Activated T-cell treated with anti-CD3 and anti-CD28 coated beads, Interleukin-2, amount 50 U/mL, for 72 hours (primary cell): ENCODE measurements at places on chromosomes 7 and 10. TPM values are rescaled to one million over a fixed set of nuclear protein-coding genes. Genes with fewer than 3 reads are reported as not detected.

The CACNB2 gene
- total RNA-seq, result not detected

The SEC31B gene
- 76.5 TPM for total RNA-seq

The ADAM12 gene
- total RNA-seq, result 0.63 TPM

The AKR1D1 gene
- not detected for total RNA-seq

The GRID2IP gene
- 0.28 TPM for total RNA-seq

The CPN1 gene
- not detected for total RNA-seq

The CALHM2 gene
- total RNA-seq, result 11.6 TPM

The SHLD2 gene
- total RNA-seq, result 28.7 TPM

The NPC1L1 gene
- 0.25 TPM for total RNA-seq

- no peak overlapping the region for H3K27ac ChIP-seq
- H3K4me3 ChIP-seq, result no peak overlapping the region
- H3K36me3 ChIP-seq, result no peaks in the 10 kb centered on the region
Observed at GRCh38 chr10:31914370-31914769, 14.3 kb downstream of the ARHGAP12 start.

DNA sequence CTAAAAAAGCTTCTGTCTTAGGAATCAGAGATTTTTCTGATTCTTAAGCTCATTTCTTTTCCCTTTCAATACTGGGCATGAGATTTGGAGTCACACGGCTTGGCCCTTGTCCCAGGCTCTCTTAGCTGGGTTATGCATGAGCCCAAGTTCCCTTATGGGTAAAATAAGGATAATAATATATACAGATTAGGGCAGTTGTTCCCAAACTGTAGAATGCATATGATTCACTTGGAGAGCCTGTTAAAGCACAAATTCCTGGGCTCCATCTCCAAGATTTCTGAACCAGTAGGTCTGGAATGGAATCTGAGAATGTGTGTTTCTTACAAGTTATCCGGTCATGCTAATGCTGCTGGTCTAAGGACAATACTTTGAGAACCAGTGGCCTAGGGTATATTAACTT is 154.0 kb downstream of the REEP3 start:
- H3K4me1 ChIP-seq, result peaks cover 11% of the 10 kb centered on the region
- DNase-seq, result no peak
- H3K27ac ChIP-seq, result no peak overlapping the region
- H3K36me3 ChIP-seq, result no peaks in the 10 kb centered on the region
- peaks cover 28% of the 10 kb centered on the region for H3K27me3 ChIP-seq
- H3K4me3 ChIP-seq, result no peak overlapping the region

GRCh38 chr7:24898691-24899090 is 81.3 kb downstream of the OSBPL3 start:
- H3K27me3 ChIP-seq, result no peaks in the 10 kb centered on the region
- no peaks in the 10 kb centered on the region for H3K36me3 ChIP-seq
- DNase-seq, result no peak
- peaks cover 83% of the 10 kb centered on the region for H3K4me1 ChIP-seq

DNA sequence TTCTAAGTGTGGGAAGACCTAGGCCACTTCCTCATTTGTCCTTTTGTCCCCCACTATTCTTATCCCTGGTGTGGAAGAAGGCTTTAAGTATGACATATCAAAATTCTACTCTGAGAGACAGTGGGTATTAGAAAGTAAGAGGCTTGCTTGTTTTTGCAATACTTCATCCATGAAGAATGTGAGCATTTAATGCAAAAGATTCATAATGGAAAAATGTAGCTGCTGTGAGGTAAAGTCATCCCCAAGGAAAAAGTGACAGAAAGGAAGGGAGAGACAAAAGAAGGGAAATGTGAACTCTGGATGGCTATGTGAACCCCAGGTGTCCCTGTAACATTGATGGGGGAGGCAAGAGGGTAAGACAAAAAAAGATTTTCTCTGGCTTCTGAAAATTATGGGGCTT is 607.5 kb downstream of the SORCS1 start:
- no peak for DNase-seq
- H3K4me3 ChIP-seq, result no peak overlapping the region
- no peaks in the 10 kb centered on the region for H3K36me3 ChIP-seq
- no peaks in the 10 kb centered on the region for H3K27me3 ChIP-seq

GRCh38 chr7:71905821-71906220 is 506.3 kb downstream of the CALN1 start:
- no peaks in the 10 kb centered on the region for H3K36me3 ChIP-seq
- H3K4me1 ChIP-seq, result no peaks in the 10 kb centered on the region
- no peak for DNase-seq
- no peak overlapping the region for H3K4me3 ChIP-seq
- no peak overlapping the region for H3K27ac ChIP-seq
- no peaks in the 10 kb centered on the region for H3K27me3 ChIP-seq

GRCh38 chr10:71694039-71694501 is 25.5 kb downstream of the C10orf105 start:
- H3K4me3 ChIP-seq, result peak overlapping the region; percentile 52
- no peaks in the 10 kb centered on the region for H3K27me3 ChIP-seq
- peaks cover 37% of the 10 kb centered on the region for H3K4me1 ChIP-seq
- DNase-seq, result no peak
- no peak overlapping the region for H3K27ac ChIP-seq

- no peak for DNase-seq
- no peak overlapping the region for H3K27ac ChIP-seq
- H3K36me3 ChIP-seq, result no peaks in the 10 kb centered on the region
Observed at GRCh38 chr10:3750006-3750816, 34.8 kb downstream of the KLF6 start.

GRCh38 chr10:13302821-13303555 is 3.1 kb upstream of the PHYH start:
- no peak overlapping the region for H3K27ac ChIP-seq
- H3K36me3 ChIP-seq, result no peaks in the 10 kb centered on the region
- peaks cover 31% of the 10 kb centered on the region for H3K4me1 ChIP-seq
- no peaks in the 10 kb centered on the region for H3K27me3 ChIP-seq
- H3K4me3 ChIP-seq, result peak overlapping the region; percentile 76

DNA sequence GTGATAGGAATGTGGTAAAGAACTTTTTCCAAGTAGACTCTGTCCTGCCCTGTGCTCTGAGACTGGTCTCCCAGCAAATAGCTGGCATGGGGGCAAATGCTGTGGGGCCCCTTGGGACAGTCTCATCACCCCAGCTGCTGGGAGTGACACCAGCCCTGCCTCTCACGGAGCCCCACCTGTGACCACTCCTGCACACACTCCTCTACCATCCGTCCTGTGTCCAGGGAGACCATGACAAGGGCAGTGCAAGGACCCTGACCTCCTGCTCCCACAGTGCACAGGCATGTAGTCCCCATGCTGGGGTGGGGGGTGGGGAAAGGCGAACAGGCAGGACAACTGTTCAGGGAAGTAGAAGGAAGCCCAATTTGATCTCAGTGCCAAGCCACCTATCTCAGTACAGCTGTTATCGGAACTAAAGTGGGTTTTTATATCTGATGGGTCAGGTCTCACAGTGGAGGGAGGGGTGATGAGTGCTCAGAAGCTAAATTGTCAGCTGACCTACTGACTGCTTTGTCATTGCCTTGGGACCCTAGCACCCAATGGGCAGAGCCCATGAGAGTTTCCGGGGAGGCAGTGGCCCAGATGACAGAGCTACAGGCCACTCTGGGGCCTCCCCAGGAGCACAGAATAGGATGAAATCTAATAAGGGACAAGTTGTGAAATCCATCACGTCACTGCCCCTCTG is 24.5 kb downstream of the VSTM4 start:
- no peaks in the 10 kb centered on the region for H3K4me1 ChIP-seq
- H3K36me3 ChIP-seq, result peaks cover 3% of the 10 kb centered on the region
- DNase-seq, result no peak

DNA sequence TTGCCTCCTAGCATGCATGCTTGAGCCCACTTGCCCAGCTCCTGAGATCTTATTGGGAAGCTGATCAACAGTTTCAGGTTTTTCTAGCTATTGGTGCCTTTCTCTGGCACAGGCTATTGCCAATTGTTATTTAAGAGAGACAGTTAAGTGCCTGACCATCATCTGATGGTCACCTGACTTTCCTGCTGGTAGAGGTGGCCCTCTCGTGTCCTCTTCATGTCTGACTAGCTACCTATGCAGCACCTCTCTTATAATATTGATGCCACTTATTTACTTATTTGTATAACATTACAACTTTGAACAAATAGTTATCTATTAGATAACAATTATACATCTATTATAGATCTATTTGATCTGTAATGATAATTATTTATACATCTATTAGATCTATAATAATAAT is 205.9 kb upstream of the SEMA3D start:
- no peak for DNase-seq
- no peak overlapping the region for H3K4me3 ChIP-seq
- H3K27ac ChIP-seq, result no peak overlapping the region
- no peaks in the 10 kb centered on the region for H3K4me1 ChIP-seq

GRCh38 chr7:148746135-148746534 is 47.4 kb downstream of the CUL1 start:
- no peak overlapping the region for H3K27ac ChIP-seq
- no peaks in the 10 kb centered on the region for H3K27me3 ChIP-seq

DNA sequence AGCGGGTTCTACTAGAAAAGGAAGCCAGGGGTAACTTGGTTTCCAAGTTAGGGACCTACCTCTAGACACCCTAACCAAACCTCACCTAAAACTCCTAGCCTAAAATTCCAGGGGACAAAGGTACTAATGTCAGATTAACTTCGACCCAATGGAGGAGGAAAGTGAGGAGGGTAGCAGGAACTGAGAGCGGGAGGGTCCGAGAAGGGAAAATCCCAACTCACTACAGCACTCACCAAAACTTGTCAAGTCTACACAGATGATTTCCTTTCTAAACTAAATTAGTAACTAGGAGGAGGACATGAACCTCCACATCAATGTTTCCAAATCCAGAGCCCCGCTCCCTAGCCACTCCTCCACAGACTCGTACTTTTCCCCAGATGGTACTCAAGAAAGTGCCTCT is 22.6 kb downstream of the CHCHD3 start:
- H3K36me3 ChIP-seq, result peaks cover 9% of the 10 kb centered on the region
- no peak overlapping the region for H3K27ac ChIP-seq
- H3K27me3 ChIP-seq, result no peaks in the 10 kb centered on the region
- DNase-seq, result no peak

DNA sequence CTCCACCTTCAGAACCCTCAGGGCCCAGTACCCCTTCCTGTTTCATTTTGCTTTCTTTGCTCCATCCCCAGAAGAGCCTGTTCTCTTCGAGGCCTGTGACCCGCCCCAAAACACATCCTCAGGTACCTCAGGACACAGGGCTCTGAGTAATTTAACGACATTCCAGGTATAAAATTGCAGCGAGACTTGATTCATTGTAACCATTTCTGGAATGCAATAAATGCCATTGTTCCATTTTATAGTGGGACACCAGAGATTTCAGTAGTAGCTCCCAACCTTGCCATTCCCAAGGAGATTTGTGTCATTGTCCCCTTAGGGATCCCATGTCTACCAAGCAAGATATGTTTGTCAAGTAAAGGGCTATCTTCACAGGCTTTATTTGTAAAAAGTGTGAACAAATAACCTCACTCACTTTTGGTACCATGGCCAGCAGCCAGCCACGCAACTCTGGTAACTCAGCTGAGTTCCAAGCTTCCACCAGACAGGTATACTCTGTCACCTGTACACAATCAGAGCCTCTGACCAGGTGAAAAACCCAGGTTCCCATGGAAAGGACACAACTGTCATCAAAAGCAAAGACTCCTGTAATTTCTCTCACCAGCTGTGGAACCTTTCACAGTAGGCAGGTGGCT is 441.3 kb downstream of the PLXNA4 start:
- H3K4me3 ChIP-seq, result no peak overlapping the region
- no peak overlapping the region for H3K27ac ChIP-seq
- no peaks in the 10 kb centered on the region for H3K36me3 ChIP-seq
- no peak for DNase-seq
- H3K4me1 ChIP-seq, result peaks cover 7% of the 10 kb centered on the region

DNA sequence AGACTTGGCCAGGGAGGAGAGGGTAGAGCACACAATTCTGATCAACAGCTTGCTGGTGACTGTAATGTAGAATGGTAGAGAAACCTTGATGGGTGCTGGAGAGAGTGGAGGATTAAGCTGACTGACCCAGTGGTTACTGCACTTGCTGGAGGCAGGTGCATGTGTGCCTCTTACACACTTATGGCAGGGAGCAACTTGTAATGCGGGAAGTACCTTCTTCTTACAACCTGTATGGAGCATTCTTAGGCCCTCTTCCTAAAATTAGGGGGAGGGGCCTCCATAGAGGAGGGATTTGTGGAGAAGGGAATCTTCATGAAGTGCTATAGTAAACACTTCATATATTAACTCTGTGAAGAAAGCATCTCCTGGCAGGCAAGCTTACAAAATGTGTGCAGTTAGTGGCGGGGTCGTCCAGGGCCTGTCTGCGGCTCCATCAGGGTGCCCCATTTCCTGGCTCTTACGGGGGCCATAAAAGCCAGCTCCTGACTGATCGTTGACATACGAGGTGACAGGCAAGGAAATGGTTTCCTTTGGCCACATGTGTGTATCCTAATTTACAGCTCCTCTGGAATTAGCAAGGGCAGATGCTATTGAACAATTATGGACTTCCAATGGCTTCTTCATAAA is 113.5 kb downstream of the RTKN2 start:
- H3K36me3 ChIP-seq, result peaks cover 13% of the 10 kb centered on the region
- H3K4me1 ChIP-seq, result peaks cover 5% of the 10 kb centered on the region
- H3K27ac ChIP-seq, result no peak overlapping the region
- DNase-seq, result no peak
- no peak overlapping the region for H3K4me3 ChIP-seq
